ENCODE measurements at places on chromosomes 2 and 18. TPM values are rescaled to one million over a fixed set of nuclear protein-coding genes. Genes with fewer than 3 reads are reported as not detected.

CNDP1 gene
- total RNA-seq = not detected

DNA sequence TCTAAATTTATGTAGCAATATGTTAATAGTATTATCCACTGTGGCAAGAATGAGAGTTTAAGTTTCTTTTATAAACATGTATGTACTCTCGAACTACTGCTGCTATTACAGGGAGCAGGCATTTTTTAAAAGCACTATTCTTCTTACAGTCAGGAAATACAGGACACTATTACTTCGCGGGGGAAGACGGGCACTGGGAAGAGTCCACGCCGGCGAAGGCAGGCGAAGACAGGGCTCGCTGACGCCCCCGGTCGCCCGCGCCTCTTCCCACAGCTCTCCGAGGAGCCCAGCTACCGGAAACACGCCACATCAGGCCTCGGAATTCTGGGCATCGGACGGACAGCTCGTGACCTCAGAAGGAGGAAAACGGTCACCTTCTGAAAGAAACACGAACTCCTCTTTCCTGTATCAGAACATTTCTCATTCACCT is 90.2 kb downstream of the FAM161A start:
- peak; percentile 60 for DNase-seq

GRCh38 chr2:158179660-158180059 is 78.0 kb downstream of the UPP2 start:
- no peak for DNase-seq

- DNase-seq = no peak
Measured at GRCh38 chr2:160142472-160142871, 57.6 kb downstream of the ITGB6 start.

DNA sequence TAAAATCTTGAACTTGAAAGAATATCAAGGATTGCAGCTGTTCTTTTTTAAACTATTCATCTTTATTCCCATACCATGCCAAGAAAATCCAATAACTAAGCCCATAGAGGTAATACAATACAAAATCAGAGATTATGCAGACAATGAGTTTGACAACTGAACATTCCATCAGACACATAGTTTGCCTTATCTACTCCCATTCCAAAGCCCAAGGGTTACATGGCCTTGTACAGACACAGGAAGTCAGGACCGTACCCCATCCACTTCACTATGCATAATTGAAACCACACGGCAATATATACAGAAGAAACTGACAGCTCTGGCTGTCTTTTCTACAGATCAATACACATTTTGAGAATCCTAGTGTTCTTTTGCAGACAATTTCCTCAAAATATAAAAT is 181.3 kb downstream of the TMX3 start:
- no peak for DNase-seq

LIMS1 gene
- 145 TPM for total RNA-seq

DNA sequence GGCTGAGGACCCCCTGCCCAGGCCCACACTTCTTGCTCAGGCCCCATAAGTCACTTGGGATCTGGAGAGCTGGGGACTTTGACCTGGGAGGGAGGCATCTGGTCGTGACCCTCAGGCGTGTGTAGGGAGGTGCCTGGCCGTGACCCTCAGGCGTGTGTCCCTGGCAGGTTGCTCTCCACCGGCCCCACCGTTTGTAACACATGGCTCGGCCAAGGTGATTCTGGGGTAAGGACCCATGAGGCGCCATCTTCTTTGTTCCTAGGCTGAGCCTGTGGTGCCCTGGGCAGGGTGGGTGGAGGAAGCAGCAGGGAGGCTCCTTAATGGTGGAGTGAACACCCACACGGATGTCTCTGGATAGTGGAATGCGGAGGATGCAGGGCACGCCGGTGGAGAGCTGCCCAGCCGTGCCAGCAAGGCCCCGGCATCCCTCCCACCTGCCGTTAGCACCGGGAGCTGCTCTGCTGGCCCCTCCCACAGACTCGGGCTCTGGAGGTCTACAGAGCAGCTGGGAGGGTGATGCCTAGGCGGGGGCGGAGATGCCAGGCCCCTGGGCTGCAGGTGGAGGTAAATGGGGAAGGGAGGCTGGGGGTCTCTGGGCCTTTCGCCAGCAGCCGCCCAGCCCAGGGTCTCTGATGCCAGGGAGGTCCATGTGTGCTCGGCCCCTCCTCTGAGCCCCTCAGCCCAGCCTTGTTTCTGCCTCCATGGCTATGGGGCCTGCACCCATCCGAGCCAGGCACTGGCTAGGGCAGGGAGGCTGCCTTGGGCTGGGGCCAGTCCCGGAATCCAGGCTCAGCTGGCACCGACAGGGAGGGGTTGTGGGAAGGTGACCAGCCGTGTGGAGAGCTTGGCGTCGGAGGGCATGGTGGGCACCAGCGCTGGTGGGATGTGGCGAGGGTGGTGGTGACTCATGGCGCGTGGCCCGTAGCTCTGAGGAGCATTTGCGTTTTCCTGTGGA is 1.1 kb upstream of the GAL3ST2 start:
- no peak for DNase-seq

GRCh38 chr2:168208652-168209051 is 38.7 kb downstream of the STK39 start:
- no peak for DNase-seq

GRCh38 chr2:221836095-221836494 is 264.0 kb upstream of the EPHA4 start:
- DNase-seq = no peak

DNA sequence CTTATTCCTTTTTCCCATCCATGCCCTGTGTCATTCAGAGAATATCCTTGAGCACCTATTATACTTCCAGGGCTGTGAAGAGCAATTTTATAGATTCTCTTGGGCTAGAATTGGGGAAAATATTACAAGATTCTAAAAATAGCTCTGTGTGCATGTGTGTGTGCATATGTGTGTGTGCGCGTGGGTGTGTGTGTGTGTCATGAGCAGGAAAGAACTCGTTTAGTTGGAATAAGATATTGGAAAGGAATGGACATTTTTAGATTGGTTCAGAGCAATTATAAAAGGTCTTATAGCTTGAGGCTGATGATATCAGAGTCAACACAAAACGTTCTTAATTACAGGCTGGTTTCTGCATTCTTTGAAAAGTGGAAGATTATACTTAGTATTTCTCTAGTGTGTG is 212.1 kb upstream of the COPS8 start:
- DNase-seq = no peak

DNA sequence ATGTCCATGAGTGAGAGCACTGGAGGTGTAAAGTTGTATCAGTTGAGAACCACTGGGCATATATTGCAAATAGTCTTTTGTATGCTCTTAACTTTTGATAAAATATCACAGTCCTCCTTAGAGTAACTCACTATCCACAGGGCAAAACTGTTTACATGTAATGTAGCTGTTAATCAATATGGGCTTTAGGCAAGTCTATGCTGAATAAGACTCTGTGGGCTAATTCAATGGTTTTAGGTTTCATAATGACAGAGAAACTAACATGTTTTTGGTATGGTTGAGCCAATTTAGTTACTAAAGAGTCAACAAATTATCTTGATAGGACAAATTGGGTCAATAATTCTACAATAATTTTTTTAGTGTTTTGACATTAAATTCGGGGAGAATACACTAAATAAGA is 1134.9 kb upstream of the FAM98A start:
- DNase-seq = no peak

GRCh38 chr2:168805615-168806014 is 3.2 kb downstream of the NOSTRIN start:
- no peak for DNase-seq

MARCHF4 gene
- total RNA-seq = 3.6 TPM

ATP6V1B1 gene
- total RNA-seq = not detected

DNA sequence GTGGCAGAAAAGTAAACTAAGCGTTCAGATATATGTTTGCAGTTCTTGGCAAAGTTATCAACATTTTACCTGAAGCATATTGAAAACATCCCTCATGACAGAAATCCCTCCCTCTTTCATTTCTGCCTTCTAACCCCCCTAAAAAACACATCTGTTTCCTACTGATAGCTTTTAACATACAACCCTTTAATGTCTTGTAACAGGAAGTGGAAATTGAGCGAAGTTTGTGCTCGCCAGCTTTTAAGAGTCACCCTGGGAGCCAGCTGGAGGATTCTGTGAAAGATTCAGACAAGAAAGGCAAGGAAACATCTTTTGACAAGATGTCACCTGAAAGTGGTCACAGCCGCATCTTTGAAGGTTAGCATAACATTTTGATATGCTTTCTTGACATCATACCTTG is 247.4 kb downstream of the XIRP2 start:
- no peak for DNase-seq

DNA sequence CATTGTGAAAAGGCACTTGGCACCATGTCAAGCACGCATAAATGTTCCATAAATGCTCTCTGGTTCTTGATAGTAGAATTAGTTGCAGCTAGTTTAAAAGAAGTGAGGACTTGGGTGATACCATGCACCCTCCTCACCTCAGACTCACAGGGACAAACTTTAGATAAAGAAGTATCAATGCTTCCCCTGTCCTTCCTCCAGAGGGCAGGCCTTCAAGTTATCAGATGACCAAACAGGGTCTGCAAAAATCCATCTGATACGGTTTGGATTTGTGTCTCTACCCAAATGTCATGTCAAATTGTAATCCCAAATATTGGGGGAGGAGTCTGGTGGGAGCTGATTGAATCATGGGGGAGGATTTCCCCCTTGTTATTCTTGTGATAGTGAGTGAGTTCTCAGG is 54.1 kb downstream of the C1QL2 start:
- DNase-seq = no peak

DNA sequence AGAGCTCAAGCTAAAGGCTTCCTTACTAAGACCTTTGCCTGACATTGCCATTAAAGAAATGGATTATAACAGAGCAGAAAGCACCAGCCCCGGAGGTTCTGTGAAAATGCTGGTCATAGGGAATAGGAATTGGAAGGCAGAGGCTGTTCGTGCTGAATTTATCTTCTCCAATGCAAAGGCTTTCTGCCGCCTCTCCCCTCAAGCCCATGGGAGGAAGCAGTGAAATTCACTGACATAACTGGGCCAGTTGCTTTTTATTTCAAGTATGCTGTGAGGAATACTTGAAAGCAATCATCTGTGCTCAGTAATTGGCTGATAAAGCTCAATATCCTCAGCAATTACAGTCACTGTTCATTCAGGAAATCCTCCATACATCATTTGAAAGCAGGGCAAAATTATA is 85.4 kb upstream of the LINC00305 start:
- no peak for DNase-seq

DNAH7 gene
- total RNA-seq = 0.11 TPM

LGALSL gene
- total RNA-seq = 2.7 TPM

DNA sequence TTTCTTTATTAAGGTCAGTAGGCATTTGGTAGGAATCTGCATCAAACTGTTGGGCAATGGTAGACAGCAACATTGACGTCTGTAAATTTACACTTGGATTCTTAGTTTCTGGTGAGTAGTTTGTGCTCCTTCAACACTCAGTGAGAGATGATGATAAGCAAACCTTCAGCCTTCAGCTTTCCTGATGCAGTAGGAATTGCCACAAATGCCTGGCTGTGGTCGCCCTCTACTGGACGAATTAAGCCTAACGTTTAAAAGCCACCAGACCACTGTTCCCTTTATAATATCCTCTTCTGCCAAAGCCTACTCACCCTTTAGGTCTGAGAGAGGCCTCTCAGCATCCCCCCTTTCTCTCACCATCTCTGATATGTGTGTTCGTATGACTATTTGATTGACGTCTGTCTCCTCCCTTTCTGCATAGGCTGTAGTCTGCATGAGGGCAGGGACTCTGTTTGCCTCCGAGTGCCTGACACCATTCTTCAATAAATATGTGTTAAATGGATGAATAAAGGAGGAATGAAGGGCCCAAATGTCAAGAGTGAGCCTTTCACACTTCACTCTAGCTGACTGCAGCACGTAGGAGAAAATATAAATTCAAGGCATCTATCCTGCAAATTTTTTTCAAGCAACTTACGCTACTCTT is 47.0 kb upstream of the PLEKHM3 start:
- DNase-seq = peak; percentile 13

- peak; percentile 35 for DNase-seq
Measured at GRCh38 chr18:23861805-23862470, 152.6 kb upstream of the TTC39C start.

GRCh38 chr18:10081492-10081891 is 167.7 kb downstream of the VAPA start:
- DNase-seq = no peak

CFC1 gene
- total RNA-seq = not detected

GRCh38 chr2:3168230-3168891 is 209.3 kb downstream of the EIPR1 start:
- no peak for DNase-seq

DNA sequence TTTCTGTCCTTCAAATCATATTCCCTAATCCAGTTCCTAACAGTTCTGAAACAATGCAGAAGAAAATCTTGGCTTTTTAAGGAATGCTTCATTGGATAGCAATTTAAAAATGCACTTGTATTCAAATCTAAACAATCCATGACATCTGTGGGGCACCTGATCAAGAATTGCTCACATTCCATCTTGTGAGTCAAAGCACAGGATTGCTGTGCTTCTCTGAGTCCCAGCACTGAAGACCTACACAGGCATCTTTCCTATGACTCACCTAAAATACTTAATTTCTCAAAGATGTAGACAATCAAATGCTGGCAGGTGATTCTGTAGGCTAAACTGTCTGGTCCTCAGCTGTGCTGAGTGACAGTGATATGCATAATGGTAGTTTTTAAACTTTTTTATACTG is 10.1 kb upstream of the ATP8B1 start:
- DNase-seq = peak; percentile 92

- peak; percentile 19 for DNase-seq
Measured at GRCh38 chr2:219571311-219572236, at the start of gene OBSL1. OBSL1 (minus strand) TSS chr2:219571539; CDS start chr2:219571232, 307 bp downstream.

GRCh38 chr2:45259138-45259537 is 249.9 kb upstream of the SIX2 start:
- DNase-seq = no peak

DNA sequence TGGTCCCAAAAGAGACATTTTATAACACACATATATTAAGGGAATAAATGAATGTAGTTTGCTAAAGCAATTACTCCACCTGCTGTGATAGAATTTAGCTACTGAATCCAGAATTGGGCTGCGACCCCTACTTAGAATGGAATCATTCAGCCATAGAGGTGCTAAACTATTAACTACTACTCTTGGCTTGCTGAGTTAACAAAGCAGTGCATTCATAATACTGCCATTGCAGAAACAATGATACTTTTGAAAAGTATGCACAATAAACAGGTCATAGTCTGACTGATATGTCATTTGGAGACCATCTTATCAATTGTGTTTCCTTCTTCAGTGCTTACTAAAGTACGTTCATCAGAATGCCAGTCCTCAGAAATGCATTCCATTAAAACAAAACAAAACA is 273.6 kb downstream of the PIEZO2 start:
- DNase-seq = no peak

DNA sequence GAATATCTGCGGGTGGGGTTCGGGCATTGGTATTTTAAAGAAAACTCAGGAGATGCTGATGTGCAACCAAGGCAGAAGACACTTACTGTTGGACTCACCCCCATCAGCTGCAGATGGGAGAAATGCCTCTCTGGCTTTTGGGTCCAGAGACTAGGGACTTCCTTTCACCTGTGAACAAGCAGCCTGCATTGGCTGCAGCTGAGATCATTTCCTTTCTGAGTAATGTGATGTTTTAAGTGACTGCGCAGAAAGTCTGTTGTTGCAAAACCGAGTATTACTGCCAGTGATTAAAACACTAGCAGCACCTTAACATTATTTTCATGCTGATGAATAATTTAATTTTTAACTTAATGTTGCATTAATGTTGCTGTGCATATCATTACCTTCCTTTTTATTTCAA is 143.0 kb downstream of the TSN start:
- peak; percentile 10 for DNase-seq

Data from pulmonary artery endothelial cell (primary cell).